ENCODE measurements at places on chromosomes 16 and 17. TPM values are rescaled to one million over a fixed set of nuclear protein-coding genes. Genes with fewer than 3 reads are reported as not detected.
A peak's percentile ranks its signal among the peaks of the same experiment; 100 is the strongest.

DNA sequence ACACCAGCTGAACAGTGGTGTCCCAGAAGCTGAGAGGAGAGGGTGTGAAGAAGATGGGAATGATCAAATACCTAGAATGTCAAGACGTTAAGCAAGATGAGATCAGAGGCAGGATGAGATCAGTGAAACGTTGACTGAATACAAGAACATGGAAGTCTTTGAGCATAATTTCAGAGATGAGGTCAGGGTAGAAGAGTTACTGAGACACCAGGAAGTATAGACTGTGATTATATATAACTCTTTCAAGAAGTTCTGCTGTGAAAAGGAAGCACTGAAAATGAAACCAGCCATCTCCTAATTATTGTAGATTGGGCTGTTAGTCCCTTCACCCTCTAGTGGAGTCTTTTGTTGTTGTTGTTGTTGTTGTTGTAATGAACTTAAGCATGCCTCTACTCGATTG lies 9.1 kb downstream of the SHCBP1 start:
- DNase-seq, result no peak

DNA sequence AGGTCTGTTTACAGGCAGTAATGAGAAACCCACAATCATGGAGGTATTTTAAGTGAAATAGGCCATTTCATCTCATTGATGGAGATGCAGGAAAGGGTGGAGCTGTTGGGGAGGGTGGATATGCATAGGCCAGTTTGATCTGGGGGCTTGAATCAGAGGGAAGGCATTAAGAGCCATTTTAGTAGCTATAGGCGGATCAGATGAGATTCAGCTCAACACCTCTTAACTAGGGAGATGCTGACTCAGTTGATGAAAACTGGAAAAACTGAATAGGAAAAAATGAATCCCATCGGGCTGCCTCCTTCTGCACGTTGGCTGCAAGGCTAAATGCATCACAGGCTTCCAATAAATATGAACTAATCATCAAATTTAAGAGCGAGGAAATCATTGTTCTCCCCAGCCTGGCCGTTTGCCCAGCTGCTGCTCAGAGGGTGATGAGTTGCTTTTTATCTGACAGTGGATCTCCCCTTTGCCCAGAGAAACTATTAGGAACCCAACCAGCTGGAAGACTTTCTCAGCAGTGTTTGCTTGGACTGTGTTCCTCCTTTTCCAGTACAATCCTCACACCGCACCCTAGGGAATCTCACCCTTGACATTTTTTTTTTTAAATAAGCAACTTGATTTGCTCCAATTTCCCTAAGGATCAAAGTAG lies 149.6 kb downstream of the SOX9 start:
- DNase-seq, result peak; percentile 70

GRCh38 chr17:82950525-82951102 lies 110.8 kb upstream of the ZNF750 start:
- no peak for DNase-seq

DNA sequence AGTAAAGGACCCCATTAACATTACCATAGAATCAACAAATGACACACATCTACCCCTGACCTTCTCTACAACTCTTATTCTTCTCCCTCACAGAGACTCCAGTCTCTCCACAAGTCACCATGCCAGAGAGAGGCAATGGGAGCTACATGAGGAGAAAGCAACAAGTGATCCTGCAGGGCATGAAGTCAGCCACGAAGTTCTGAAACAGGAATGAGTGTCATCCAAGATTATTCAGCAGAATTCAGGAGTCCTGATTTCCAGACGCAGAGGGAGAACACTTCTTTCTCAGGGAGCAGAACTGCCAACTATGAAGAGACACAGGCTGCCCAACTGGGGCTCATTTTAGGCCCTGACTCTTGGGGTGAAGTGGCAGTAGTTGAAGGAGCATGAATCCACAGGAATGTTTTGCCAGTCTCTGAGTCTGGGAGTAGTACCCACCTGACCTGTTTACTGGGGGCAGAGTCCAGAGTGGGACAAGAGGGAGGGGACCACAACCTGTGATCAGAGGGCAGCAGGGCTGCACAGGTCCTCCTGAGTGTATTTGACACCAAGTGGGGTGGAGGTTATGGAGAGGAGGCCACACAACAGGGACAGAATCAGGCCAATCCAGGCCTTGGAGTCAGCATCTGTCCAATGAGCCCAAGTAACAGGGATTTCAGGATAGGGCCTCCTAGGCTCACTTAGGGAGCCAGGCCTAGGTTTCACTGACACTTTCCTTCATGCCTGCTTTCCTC lies 2.4 kb upstream of the MTMR4 start:
- DNase-seq, result no peak

DNA sequence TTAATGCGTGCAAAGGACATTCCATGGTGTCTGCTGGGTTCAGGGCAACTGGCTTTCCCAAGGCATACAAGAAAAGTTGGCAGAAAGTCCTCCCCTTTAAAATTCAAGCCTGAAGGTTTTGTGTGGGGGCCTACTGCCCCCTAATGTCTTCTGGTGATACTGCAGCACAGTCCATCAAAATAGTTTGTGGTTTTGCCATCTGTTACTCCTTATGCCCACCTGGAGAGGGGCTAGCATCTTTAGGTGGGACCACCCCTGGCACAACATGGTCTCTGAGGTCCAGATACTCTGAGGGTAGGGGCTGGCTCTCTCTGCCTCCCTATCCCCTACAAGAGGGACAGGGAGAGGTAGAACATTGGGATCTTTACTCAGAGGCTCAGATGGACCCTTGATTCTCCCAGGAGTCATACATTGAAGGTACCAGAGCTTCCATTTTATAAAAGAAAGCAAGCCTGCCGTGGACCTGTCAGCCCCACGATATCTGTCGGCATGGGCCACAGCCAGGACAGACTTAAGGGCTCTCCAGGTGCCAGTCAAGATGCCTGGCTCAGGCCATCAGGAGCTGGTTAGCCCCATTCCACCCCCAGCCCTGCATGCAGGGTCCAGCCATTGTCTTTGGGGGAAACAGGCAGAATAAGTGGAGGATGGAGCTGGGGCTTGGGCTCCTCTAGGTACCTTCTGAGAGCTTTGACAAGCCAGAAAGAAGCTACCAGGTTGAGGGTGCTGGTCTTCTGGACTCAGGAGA lies 6.3 kb downstream of the ESRP2 start:
- peak; percentile 18 for DNase-seq

- DNase-seq, result peak; percentile 49
These were observed 14.9 kb downstream of the NAA60 start for GRCh38 chr16:3458278-3458851.

BTBD17 gene
- not detected for total RNA-seq

DNA sequence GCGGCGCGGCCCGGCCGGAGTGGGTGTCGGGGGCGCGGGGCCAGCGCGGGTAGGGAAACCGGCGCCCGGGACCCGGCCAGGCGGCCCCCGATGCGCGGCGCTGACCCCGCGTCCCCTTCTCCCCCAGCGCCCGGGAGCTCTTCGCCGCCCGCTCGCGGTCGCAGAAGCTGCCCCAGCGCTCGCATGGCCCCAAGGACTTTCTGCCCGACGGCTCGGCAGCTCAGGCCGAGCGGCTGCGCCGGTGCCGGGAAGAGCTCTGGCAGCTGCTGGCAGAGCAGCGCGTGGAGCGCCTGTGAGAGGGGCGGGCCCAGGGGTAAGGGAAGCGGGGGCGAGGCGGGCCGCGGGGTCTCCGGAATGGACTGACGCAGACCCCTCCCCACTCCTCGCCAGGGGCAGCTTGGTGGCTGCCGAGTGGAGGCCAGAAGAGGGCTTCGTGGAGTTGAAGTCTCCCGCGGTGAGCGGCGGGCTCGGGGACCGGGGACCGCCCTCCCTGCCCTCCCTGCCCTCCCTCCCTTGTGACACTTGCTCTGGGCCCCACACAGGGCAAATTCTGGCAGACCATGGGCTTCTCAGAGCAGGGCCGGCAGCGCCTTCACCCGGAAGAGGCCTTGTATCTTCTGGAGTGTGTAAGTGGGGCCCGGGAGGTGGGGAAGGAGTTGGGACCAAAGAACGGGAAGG lies 430 bp downstream of the TSEN54 start:
- DNase-seq, result no peak

- DNase-seq, result no peak
These were observed 16.8 kb upstream of the TVP23A start for GRCh38 chr16:10835281-10835931.

CDH8 gene
- total RNA-seq, result 13.2 TPM

GRCh38 chr16:8459085-8459733 lies 131.1 kb downstream of the TMEM114 start:
- DNase-seq, result no peak

- no peak for DNase-seq
These were observed 12.7 kb downstream of the SEC14L1 start for GRCh38 chr17:77153472-77153871.

GRCh38 chr17:17763734-17764133 lies 73.1 kb downstream of the SREBF1 start:
- DNase-seq, result no peak

- no peak for DNase-seq
These were observed 516 bp downstream of the CPNE2 start for GRCh38 chr16:57092786-57093411.

C17orf50 gene
- total RNA-seq, result not detected

DNA sequence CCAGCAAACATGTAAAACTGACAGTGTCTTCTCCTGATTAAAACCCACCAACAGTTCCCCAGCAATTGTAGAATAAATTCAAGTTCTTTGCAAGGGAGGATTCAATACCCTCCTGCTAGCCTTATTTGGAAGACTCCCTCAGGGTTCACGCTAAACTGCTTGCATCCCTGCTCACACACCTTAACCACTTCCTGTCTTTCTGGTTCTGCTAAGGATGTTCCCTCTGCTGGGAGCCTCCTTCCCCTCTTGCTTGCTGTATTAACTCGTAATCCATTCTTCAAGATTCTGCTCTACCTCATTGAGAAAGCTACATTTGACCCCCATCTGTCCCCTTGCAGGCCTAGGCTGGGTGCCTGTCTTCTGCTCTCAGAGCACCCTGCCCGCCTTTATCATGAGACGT lies 2.3 kb upstream of the SHISA6 start:
- DNase-seq, result no peak

GRCh38 chr16:69171325-69172084 lies 15.5 kb upstream of the SNTB2 start:
- DNase-seq, result peak; percentile 85

GPRC5B gene
- total RNA-seq, result 9.3 TPM

DNA sequence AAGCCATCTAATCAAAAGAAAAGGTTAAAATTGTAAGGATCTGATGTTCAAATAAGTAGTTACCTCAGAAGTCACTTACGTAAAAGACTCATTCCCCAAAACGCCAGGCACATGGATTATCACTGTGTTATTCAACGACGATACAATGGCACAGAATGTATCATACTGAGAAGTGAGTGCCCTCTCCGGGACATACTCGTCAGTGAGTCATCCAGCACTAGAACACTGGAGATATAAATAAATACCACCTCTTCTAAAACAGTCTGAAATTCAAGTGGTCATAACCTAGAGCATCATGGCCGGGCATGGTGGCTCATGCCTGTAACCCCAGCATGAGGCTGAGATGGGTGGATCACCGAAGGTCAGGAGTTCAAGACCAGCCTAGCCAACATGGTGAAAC lies 24.9 kb downstream of the USP31 start:
- DNase-seq, result peak; percentile 78

DNA sequence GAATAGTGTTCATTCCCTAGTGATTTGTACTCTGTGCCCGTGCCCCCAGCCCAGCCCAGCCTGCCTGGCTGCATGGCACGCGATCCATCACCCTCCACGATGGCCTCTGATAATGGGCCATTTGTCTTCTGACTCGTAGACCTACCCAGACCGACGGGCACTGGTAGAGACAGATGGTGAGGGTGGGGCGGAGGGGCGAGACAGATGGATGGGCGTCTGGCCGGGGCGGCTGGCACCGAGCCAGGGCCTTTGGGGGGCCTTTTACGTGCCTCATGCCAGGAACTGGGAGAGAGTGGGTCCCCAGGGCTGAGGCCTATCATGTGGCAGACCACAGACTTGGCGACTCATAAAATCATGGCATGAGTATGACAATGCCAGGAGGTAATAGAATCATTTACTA lies 25.4 kb downstream of the CRHR1 start:
- DNase-seq, result no peak

DNA sequence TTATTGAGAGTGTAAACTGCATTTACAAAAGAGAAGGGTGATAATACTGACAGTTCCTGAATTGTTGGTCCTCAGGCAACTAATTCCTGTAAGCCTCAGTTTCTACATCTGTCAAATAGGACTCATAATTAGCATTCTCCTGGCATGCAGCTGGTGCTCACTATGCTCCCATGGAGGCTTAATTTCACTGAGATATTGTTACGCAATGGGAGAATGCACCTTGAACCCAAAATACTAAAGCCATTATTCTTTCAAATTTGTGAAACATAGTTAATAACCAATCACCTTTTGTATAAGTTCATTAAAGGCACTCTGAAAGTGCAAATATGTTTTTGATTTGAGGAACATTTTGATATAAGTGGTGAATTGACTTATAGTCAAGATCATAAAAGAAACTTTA lies 985.5 kb downstream of the CDH11 start:
- DNase-seq, result no peak

DNA sequence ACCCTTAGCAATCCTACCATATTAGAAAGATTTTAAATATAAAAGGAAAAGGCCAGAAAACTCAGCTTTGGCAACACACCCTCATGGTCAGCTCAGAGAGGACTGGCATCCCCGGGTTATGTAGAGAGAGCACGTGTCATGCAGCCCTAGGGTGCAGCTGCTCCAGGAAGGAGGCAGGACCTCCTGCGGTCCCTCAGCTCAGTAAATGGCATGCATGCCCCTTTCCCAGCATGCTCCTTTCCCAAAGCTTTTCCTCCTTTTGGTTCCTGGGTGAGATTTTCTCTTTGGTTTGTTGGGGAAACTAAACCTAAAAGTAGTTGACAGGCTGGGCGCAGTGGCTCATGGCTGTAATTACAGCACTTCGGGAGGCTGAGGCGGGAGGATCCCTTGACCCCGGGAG lies 3.9 kb downstream of the GAN start:
- no peak for DNase-seq

- DNase-seq, result no peak
These were observed 1152.0 kb upstream of the CDH8 start for GRCh38 chr16:63188086-63188771.

- no peak for DNase-seq
These were observed 14.4 kb downstream of the ZNF232 start for GRCh38 chr17:5097101-5097834.

Data from astrocyte (in vitro differentiated cells and primary cell).